Renal cortex interstitium (tissue), 15 donors: ENCODE measurements at places on chromosomes 6 and 20. TPM values are rescaled to one million over a fixed set of nuclear protein-coding genes. Genes with fewer than 3 reads are reported as not detected.

- DNase-seq, result no peak
Observed at GRCh38 chr6:134282816-134283215, 35.1 kb downstream of the SGK1 start.

Gene PXDC1
- 19.7 TPM for polyA plus RNA-seq

- no peak for DNase-seq
Observed at GRCh38 chr20:63031251-63032014, 24.7 kb upstream of the BHLHE23 start.

GRCh38 chr6:16762550-16763477, 1.6 kb upstream of the ATXN1 start:
- no peak for DNase-seq

Gene AVP
- polyA plus RNA-seq, result 0.64 TPM

Gene CYP39A1
- polyA plus RNA-seq, result 8.0 TPM

Gene SYTL3
- 4.5 TPM for polyA plus RNA-seq

Gene FUT9
- polyA plus RNA-seq, result 7.5 TPM

DNA sequence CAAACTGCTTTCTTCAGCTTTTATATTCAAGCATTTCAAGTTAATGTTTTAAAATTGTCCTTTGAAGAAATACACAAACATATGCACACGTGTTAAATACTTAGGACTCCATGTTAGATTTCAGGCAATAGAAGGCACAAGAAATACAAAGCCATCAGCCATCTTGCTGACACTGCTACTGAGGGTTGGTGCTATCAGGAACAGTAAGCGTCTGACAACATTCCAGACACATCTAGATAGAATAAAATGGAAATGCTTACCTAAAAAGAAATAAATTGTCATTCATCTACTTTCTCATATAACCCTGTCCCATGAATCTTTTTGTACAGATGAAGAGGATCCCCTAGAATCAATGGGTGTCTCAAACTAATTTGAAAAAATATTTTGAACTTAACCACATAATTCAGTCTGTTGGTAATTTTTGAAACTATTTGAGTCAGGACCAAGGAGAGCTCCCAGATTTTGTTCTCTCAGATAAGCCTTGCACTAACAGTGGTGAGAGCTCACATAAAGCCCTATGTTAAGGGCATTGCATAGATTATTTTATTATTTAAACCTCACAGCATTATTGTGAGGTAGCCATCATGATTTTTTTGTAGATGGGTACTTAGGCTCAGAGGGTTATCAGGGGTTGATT, 631.1 kb upstream of the POU3F2 start:
- DNase-seq, result peak; percentile 4
